ENCODE measurements at places on chromosomes 6 and 20. TPM values are rescaled to one million over a fixed set of nuclear protein-coding genes. Genes with fewer than 3 reads are reported as not detected.

The TSHZ2 gene
- not detected for total RNA-seq

The PAX1 gene
- not detected for total RNA-seq

The ZC2HC1B gene
- not detected for total RNA-seq

The DHX16 gene
- 29.8 TPM for total RNA-seq

The BANF2 gene
- not detected for total RNA-seq

The TSPO2 gene
- total RNA-seq = not detected

The CDH4 gene
- total RNA-seq = 5.8 TPM
